MM.1S (cell line): ENCODE measurements at places on chromosomes 16 and 17.

DNA sequence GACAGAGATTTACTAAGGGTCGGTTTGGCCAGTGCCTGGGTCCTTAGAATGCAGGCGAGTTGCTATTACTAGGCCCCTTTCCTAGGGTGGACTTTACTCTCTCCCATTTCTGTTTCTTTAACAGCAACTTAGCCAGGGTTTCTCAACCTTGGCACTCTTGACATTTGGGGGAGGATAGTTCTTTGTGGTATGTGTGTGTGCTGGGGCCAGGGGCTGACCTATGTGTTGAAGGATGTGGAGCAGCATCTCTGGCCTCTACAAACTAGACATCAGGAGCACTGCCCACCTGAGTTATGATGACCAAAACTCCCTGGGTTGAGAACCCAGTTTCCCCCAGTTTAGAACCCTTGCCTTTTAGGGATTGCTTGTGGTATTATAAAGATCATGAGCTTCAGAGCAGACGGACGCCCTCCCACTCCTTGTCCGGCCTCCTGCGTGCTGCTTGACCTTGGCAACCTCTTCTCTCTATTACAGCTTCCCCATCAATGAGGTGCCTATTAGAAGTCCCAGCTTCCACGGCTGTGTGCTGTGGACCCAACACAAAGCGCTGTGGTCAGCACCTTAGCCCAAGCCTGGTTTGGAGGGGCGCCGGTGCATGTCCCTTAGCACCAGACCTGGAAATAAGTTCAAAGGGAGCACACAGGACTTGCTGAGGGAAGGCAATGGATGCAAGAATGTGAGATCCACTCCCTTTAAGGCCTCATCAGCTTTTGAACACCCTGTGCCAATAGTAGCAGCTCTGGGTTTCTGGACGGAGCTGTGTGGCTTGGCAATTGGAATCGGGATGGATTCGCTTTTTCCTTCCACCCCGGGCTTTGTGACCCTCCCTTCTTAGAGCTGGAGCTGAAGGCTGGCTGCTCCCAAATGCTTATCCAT, 239.2 kb upstream of the MAF start:
- no peak for DNase-seq

GRCh38 chr17:50264263-50265113, 9.8 kb upstream of the TMEM92 start:
- no peak for DNase-seq

DNA sequence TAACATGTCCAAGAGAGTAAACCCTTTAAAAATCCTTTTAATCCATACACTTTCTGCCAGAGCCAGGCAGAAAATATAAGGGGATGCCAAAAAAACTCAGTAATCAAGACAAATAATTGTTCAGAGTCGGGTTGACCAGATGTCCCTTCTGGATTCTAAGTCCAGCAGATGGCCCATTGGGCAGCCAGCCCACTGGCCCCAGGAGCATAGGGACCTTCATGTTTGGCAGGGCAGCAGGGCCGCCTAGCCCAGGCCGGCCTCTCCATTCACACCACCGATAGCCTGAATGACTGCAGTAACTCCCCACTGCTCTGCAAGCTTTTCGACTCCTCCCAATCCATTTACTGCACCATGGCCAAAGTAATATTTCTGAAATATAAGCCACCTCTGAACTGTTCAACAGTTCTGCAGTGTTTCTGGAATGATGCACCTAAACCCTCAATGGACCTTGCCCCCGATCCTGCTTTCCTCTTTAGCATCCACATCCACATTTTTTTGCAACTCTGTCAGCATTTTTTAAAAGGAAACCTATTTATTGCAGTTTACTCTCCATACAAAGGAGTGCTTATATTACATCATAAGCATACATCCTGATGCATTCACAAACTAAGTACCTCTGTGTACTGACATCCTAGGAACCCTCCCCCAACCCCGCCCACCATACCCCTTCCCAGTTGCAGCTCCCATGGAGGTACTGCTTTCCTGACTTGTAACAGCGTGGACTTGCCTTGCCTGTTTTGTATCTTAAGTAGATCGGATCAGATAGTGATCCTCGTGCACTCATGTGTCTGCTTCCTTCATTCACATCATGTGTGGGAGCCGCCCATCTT, 46.4 kb downstream of the LDHD start:
- no peak for DNase-seq

- DNase-seq = no peak
Measured at GRCh38 chr17:9424071-9424640, 151.5 kb downstream of the STX8 start.

GRCh38 chr16:30113711-30114333, 485 bp upstream of the GDPD3 start:
- no peak for DNase-seq

DNA sequence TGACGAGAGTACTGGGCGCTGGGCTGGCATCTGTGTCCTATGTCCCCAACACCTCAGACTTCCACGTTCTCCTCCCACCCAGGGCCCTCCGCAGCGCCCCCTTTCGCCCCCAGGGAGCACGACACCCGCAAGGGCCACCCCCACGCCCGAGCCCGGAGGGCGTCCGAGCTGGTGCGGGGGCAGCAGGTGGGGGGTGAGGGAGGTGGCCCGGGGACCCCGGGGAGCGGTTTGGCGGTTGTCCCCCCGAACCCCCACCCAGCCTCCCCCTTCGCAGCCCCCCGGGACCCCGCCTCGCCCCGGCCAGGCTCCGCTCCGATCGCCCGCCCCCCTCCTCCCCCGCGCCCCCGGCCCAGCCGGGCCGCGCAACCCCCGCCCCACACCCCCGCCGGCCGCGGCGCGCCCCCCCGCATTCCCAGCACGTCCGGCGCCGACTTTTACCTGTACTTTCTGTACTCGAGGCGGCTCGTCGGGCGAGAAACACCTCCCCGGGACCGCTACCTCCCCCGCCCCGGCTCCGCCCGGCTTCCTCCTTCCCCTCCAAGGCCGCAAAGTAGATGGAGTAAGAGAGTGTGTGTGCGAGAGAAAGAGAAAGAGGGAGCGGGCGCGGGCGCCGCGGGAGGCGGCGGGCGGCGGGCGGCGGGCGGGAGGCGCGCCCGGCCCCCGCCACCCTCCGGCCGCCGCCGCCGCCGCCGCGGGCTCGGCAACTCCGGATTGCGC, 901 bp downstream of the CDYL2 start:
- no peak for DNase-seq

DNA sequence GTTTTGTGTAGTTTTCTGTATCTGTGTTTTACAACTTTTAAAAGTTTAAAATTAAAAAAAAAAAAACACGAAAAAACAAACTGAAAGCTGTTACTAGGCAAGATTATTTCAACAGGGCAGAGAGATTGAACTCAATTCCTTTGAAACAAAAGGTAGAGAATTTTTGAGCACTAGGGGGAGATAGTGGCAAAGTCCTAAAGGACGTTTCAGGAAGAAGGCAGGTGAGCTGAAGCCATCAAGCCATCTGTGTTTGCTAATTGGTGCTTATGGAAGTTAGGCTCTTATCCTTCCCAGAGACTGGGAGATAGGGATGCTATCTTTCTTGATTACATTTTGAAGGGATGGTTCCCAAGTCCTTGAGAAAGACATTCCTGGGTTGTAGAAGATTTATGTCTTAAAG, 70.6 kb upstream of the CLEC3A start:
- DNase-seq = peak; percentile 24

- no peak for DNase-seq
Measured at GRCh38 chr17:47120521-47121095, 68.5 kb downstream of the CDC27 start.

GRCh38 chr16:58510776-58511628, 4.3 kb upstream of the SETD6 start:
- DNase-seq = no peak

DNA sequence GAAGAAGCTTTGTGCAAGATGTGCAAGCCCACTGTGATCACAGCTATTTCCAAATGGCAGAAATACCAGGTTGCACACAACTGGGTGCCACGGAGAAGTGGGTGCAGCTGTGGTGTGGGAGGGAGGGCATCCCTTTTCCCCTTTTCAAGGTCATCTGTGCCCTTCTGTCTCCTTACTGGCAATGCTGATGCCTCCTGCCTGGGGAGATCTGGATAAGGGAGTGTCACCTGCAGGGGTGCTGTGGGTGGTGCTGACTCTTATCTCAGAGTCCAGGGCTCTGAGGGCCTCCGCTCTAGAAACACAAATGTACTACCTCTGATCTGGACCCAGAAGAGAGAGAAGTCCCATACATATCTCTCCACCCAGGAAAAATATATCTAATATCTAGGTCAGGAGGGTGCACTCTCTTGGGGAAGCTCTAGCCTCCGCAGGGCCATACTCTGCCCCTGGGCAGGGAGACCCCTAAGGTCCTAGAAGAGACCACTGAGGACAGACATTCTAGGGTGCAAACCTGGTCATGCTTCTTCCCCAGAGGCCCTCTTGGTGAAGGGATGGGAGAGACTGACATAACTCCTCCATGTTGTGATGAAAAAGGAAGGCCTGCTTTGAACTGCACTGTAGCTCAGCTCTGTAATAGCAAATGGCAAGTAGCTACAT, 18.5 kb downstream of the NPRL3 start:
- DNase-seq = no peak

DNA sequence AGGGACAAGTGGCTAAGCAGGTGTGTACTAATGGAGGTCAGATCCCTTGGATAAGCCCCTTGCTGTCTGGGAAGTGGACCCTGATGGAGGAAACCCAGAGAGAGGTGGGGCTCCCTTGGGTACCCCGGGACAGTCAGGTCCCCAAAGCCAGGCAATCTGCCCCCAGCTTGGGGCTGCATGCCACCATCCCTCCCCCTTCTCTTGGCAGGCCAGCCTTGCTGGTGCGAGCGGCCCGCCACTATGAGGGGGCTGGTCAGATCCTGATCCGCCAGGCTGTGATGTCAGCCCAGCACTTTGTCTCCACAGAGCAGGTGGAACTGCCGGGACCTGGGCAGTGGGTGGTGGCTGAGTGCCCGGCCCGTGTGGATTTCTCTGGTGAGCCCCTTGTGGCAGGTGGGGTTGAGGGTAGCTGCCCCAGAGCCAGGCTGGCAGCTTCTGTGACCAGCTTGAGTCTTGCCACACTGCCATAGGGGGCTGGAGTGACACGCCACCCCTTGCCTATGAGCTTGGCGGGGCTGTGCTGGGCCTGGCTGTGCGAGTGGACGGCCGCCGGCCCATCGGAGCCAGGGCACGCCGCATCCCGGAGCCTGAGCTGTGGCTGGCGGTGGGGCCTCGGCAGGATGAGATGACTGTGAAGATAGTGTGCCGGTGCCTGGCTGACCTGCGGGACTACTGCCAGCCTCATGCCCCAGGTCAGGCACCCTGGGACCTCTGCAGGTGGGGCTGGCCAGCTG, 20.1 kb downstream of the FCSK start:
- DNase-seq = no peak

DNA sequence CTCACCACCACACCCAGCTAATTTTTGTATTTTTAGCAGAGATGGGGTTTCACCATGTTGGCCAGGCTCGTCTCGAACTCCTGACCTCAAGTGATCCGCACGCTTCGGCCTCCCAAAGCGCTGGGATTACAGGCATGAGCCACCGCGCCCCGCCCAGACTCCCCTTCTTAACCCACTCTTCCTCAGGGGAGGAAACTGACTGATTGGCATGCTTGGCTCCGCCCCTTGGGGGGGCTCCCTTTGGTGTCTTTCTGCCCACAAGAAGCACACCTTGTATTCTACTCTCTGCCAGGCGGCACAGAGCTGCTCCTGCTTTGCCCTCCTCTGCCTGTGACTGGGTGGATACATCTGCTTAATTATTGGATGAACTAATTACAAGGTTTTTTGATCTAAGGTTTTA, 4.7 kb upstream of the ASGR2 start:
- no peak for DNase-seq

DNA sequence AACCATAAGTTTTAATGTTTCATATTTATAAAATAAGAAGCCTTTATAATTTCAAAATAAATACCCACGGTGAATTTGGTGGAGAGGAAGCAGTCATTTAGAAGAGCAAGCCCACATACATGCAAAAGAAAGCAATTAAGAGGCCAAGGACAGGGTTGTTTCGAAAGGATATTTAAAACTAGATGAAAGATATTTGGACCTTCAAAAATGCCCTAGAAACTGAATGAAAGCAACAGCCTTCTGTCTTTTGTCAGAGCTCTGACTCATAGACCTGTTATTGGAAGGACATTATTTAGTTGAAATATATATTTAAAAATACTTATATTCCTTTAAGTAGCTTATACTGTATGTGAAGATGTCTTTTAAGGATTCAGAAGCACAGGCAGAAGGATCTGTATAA, 8.6 kb upstream of the METTL9 start:
- no peak for DNase-seq

DNA sequence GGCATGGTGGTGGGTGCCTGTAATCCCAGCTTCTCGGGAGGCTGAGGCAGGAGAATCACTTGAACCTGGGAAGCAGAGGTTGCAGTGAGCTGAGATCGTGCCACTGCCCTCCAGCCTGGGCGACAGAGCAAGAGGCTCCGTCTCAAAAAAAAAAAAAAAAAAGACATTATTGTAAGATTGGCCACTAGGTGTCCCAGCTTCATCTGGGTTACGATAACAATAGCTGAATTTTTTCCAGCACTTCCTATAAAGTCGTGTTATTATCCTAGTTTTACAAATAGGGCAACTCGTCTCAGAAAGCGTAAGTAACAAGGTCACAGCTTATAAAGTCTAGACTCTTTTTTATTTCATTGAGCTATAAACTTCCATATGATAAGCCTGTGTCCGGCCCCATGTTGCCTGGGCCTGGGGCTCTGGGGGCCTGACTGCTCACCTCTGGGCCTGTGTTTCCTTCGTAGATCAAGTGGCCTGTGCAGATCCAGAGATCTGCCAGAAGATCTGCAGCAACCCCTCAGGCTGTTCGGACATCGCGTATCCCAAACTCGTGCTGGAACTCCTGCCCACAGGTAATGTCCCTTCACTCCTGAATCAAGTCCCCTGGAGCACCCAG, 60.5 kb downstream of the SLC5A11 start:
- DNase-seq = peak; percentile 6

GRCh38 chr16:27248036-27248435, 20.5 kb downstream of the NSMCE1 start:
- no peak for DNase-seq

DNA sequence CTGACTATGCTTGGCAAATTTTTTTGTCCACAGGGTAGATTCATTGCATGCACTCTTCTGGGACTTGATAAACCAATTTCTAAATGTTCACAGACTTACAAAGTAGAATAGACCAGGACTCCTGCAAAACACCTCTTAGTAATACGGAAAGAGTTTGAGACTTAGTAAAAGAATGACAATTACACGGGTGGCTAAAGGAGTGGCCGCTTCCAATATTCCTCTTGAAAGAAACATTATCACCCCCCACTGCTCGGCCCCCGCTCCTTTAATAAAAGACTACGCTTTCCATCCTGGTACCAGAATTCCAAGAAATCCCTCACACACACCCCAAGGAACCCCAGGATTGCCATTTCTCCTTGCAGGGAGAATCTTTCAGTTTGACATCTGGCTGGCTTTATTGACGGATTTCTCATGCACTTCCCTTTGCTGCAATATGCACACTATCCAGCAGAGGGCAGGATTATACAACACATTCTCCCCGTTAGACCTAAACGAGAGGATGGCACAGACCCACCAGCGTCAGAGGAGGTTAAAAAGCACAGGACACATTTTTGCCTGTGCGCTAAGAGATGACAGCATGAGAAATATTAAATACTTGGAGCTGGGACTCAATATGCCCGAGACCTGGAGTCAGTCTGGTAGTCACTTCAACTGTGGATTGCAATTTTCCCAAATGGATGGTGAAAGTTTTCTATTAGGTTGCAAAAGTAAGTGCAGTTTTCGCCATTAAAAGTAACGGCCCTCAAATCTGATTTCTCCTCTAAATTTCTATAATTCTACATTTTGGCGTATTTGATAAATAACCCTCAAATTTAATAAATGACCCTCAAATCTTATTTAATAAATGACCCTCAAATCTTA, 46.6 kb upstream of the NUDT7 start:
- peak; percentile 44 for DNase-seq

GRCh38 chr17:9057310-9057709, 36.0 kb downstream of the NTN1 start:
- DNase-seq = no peak
